ENCODE measurements at places on chromosomes 11 and 22.
A peak's percentile ranks its signal among the peaks of the same experiment; 100 is the strongest.

DNA sequence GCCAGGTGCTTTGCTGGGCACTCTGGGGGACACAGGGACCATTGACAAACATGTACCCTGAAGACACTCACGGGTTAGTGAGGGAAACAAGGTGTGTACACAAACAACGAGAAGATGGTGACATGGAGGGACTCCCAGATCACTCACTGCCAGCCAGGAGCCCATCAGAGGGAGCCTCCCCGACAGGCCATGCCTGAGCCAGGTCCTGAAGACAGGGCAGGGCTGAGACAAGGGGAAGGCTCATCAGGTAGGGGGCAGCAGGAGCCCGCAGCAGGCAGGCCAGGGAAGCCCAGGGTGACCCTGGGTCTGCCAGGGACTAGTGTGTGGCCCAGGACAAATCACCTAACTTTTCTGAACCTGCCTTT lies 127.9 kb downstream of the BUD13 start:
- DNase-seq: no peak

GRCh38 chr11:129312730-129313503 lies 62.7 kb upstream of the BARX2 start:
- no peak for DNase-seq

GRCh38 chr22:41555325-41555982 lies 5.4 kb upstream of the CSDC2 start:
- DNase-seq: no peak

- DNase-seq: no peak
Measured at GRCh38 chr11:62256281-62256680, 13.7 kb upstream of the SCGB2A2 start.

GRCh38 chr22:28148816-28149465 lies 229.9 kb upstream of the PITPNB start:
- no peak for DNase-seq

DNA sequence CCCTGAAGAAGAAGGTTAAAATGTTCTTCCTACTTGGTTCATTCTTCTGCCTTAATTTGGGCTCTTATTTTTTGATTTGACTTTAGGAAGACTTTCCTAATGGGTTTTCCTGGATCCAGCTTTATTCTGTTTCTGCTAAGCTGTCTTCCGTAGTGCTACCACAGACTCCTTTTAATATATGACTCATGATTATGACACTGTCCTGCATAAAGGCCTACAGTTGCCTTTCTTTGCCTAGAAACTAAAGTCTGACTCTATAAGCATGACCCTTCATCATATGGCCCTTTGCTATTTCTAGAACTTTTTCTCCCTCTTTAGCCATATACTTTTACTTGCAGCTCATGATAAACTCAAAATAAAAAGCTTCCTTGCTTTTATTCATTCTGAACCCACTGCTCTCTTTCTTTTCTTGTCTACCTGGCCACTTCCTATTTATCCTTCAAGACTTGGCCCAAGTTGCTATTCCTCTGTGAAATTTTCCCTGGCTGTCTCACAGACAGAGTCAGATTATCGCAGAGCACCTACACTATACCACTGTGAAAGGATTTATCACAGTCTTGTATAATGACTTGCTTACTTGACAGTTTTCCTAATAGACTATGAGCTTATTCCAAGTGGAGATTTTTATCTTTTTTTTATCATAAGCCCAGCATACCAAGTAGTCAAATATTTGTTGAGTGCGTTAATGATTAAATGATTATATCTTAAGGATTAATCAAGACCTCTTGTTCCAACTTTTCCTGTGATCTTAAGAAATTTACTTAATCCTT lies 24.7 kb downstream of the TBCEL start:
- DNase-seq: no peak

DNA sequence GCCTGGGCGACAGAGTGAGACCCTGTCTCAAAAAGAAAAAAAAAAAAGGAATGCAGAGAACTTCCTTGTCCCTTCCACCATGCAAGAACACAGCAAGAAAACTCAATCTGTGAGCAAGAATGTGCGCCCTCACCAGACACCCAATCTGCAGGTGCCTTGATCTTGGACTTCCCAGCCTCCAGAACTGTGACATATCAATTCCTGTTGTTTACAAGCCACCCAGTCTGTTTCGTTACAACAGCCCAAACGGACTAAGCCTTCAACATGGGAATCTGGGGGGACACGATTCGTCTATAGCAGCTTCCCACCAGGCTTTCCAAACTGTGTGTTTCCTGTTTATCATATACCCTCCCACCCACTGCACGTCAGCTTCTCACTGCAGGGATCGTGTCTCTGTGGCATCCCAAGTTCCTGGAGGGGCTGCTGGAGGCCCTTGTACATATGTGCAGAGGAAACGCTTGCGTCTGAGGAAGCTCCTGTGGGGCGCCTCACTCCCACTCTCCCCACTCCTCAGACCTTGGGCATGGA lies 11.0 kb upstream of the PSMC3 start:
- no peak for DNase-seq

DNA sequence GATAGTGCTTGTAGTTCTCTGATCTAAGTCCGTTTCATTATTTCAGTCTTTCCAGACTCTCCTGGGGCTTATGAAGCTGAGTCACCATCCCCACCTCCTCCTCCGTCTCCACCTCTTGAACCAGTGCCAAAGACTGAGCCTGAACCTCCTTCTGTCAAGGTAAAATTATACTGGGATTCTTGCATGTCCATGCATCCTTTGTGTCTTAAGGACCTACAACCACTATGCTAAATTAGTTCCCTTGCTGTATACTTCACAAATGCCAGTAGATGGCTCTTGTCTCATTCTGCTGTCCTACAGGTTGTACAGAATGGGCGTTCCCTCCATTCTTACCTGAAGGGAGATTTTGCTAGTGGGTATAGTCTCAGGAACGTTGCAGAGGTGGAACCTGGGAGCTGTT lies 42.2 kb downstream of the POLD3 start:
- DNase-seq: no peak

DNA sequence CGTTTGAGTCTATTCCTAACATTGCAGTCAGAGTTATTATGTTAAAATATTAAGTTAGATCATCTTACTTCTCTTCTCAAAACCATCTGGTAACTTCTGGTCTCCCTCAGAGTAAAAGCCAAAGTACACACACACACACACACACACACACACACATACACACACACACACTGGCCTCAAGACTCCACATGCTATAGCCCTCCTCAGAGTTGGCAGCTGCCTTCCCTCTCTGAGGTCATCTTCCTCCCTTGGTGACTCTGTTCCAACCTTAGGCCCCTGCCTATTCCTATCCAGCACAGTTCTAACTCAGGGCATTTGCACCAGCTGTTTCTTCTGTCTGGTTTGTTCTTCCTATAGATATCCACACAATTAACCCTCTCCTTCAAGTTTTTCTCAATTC lies 272.0 kb upstream of the SESN3 start:
- no peak for DNase-seq

DNA sequence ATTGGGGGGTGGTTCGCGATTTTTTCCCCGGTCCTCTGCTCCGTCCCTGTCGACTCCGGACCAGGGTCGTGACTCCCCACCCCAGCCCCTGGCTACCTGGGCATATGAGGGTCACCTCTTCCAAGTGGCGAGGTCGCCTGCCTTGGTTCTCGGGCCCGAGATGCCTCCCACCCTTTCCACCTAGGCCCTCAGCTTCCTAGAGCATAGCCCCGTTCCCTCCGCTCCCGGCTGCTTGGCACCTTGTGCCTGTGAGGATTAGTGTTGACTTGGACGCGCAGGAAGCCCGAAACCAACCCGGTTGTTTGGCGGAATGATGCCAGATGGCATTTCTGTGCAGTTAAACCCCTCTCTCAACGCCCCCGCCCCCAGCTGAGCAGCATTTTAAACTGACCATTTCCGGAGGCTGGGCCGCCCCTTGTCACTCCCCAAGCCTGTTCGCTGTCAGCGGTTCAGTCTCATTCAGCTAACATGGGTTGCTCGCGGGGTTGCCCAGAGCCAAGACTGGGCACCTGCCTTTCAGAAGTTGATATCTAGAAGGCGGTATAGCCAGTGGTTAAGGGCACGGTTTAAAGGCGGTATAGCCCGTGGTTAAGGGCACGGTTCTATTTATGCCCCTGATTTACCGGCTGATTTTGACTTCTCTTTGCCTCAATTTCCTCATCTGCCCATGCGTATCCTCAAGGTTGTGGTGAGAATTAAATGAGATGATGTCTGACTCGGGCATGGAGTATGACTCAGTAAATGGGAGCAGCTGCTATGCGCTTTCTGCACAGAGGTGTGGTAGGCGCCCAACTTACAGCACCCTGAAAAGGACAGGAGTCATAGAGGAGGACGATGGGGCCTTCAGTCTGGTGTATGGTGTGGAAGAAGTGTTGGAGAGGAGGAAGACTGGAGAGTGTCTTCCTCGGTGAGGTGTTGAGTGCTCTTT lies 639 bp downstream of the INCENP start:
- no peak for DNase-seq

DNA sequence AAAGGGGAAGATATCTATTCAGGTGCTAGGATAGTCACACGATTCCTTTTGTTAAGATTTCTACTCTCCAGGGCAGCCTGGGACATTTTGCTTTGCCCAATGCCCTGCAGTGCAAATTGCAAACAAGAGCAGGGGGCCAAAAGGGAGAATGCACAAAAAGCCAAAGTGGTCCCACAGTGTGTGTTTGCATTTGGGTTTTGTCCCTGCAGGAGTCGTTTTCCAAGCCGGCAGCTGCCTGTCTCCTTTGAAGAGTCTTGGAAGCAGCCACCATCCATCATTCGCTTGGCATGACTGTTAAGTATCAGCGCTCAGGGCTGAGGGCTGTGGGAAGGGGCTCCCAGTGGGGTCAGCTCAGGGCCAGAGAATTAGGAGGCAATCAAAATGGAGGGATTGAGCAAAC lies 184.7 kb downstream of the MIAT start:
- no peak for DNase-seq

DNA sequence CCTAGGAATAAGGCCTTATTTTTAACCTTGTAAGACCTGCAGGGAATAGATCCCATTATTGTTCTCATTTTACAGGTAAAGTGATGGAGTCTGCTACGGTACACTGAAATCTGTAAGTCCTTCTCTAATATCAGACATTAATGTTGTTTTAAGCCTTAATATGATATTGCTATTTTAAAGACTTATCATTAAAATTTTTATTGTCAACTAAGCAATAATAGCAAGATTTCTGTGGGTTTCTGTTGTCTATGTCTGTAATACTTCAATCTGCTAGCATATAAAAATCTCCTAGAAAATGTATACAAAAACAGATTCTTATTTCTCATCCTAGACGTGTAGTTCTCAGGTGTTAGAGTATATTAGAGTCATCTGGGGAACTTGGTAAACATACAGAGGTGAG lies 317.5 kb upstream of the TENM4 start:
- DNase-seq: no peak

- no peak for DNase-seq
Measured at GRCh38 chr11:18254781-18255361, 6.4 kb upstream of the SAA2 start.

DNA sequence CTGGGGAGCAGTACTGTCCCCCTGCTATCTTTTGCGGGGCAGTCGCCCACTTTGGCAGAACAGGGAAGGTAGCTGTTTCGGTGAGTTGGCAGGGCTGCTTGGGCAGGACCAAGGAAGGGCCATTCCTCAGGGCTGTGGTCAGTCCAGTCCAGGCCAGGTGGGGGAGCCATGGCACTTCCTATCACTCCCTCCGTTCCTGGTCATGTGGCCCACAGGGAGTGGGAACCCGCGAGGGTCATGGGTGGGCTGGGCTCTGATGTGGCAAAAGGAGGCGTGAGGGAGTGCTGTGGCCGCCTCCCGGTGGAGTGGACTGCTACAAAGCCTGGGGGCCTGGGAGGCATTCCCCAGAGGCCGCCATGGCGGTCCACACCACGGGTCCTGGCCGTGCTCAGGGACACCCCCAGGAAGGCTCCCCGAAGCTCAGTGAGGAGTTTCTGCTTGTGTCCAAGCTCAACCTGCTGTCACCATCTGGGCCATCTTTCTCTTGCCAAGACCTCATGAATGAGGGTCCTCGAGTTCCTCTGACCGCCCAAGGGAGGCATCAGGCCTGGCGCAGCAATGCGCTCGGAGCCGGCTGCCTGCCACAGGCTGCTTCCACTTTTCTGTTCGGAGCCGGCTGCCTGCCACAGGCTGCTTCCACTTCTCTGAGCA lies 11.9 kb downstream of the CHID1 start:
- no peak for DNase-seq

GRCh38 chr11:130315354-130315970 lies 745 bp upstream of the ZBTB44 start:
- peak; percentile 22 for DNase-seq

- no peak for DNase-seq
Measured at GRCh38 chr11:91857179-91857578, 367.4 kb upstream of the FAT3 start.

- no peak for DNase-seq
Measured at GRCh38 chr11:112615238-112615637, 346.0 kb upstream of the NCAM1 start.

DNA sequence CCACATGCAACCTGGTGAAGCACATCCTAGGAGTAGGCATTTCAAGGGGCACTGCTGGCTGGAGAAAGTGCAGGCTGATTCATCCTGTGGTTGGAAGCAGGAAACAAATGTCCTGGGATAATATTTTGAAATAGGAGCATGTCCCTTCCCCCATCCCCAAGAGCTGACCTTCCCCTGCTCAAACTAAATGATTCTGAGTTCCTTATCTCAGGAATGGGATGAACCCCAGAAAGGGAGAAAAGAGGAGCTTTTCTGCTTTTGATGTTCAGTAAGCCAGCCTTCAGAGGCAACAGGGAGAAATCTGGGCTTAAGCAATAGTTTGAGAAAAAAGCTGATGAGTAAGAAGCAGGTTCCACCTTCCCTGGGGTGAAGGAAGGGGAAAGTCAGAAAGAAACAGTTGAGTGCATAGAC lies 19.5 kb upstream of the SPON1 start:
- DNase-seq: no peak

- no peak for DNase-seq
Measured at GRCh38 chr11:102459393-102459792, 6.8 kb upstream of the TMEM123 start.

DNA sequence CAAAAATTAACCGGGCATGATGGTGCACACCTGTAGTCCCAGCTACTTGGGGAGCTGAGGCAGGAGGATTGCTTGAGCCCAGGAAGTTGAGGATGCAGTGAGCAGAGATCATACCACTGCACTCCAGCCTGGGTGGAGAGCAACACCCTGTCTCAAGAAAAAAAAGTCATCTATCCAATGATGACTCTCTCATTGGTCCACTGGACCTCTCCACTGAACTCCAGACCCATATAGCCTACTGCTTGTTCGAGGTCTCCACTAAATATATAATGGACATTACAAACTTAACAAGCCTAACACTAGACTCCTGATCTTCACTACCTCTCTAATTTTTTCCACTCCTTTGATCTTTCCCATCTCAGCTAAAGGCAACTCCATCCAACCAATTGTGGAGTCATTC lies 33.5 kb upstream of the MTCH2 start:
- DNase-seq: no peak

DNA sequence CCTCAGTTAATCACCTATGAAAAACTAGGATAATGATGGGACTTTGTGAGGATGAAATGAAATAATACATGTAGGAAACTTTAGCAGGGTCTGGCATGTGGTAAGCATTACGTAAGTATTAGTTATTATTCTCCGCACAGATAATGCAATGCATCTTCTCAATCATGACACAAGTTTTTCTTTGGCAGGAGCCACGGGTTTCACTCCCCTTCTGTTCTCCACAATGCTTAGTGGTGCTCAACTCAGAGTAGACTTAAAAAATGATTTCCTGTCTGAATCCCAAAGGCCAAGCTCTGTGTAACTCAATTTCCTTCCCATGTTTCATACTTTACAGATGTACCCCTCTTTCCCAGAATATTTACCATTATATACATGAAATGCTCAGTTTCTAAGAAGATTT lies 82.9 kb downstream of the CCDC34 start:
- no peak for DNase-seq

GRCh38 chr11:107583629-107584195 lies 7.2 kb upstream of the ELMOD1 start:
- DNase-seq: no peak

- no peak for DNase-seq
Measured at GRCh38 chr11:128732471-128733277, 38.8 kb downstream of the FLI1 start.
